ENCODE measurements at places on chromosomes 16 and 17.

- no peak for DNase-seq
Measured at GRCh38 chr17:61152898-61153297, 246.7 kb upstream of the TBX2 start.

- DNase-seq = no peak
Measured at GRCh38 chr16:83717814-83718213, 90.0 kb upstream of the HSBP1 start.

- DNase-seq = no peak
Measured at GRCh38 chr17:41919165-41919817, 540 bp upstream of the ACLY start.

GRCh38 chr16:55700067-55700466 lies 44.3 kb downstream of the SLC6A2 start:
- no peak for DNase-seq

GRCh38 chr17:30532871-30533270 lies 55.7 kb downstream of the GOSR1 start:
- no peak for DNase-seq

GRCh38 chr17:36131421-36131820 lies 27.8 kb downstream of the CCL4 start:
- DNase-seq = no peak

GRCh38 chr16:28062847-28063521 lies 530 bp downstream of the GSG1L start:
- DNase-seq = no peak

DNA sequence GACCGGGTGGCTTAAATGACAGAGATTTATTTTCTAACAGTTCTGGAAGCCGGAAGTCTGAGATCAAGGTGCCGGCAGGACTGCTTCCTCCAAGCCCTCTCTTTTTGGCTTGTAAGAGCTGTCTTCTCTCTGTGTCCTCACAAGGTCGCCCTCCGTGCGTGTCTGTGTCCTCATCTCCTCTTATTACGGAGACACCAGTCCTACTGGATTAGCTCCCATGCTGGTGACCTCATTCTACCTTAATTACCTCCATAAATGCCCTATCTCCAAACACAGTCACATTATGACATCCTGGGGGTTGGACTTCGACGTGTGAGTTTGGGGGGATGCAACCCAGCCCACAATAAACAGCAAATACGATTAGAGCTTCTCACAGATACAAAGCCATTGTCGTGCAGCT lies 161.5 kb downstream of the FOXL1 start:
- no peak for DNase-seq

- no peak for DNase-seq
Measured at GRCh38 chr16:80250381-80250780, 290.4 kb upstream of the DYNLRB2 start.
